Suppressor macrophage treated with lipopolysaccharide for 1 hour (primary cell): ENCODE measurements at places on chromosomes 7 and 10.

GRCh38 chr10:32459051-32459698, 13.2 kb downstream of the CCDC7 start:
- no peak for DNase-seq

DNA sequence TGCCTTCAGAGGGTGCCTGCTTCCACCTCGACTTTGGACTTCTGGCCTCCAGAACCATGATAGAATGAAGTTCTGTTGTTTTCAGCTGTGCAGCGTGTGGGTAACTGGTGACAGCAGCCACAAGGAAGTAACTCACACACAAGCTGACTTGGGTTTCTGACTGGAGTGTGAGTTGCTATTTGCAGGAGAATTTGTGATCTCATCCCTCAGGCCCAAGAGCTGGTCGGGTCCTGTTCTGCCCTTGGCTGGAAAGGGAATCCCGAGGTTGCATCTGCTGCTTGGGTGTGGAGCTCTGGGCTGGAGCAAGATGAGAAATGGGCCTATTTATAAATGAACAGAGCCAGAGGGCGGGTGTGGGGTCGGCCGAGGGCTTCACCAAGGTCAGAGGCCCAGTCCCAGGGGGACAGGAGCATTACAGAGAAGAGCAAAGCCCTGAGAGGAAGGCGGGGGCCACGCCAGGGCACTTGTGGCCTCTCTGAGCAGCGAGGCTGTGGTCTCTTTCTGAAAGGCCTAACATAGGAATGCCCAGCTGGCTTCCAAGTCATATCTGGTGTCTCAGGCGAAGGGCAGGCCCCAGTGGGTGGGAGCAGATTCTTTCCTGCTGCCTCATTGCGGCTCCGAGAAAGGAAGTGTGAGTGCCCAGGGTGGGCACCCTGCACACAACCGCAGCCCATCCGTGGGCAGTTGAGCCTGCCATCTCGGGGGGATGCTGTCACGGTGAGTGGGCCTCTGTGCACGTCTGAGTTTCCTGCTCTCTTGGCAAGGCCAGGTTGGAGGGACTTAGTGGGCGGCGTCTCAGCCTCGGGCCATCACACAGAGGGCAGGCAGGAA, 26.5 kb upstream of the C10orf71 start:
- peak; percentile 93 for DNase-seq

DNA sequence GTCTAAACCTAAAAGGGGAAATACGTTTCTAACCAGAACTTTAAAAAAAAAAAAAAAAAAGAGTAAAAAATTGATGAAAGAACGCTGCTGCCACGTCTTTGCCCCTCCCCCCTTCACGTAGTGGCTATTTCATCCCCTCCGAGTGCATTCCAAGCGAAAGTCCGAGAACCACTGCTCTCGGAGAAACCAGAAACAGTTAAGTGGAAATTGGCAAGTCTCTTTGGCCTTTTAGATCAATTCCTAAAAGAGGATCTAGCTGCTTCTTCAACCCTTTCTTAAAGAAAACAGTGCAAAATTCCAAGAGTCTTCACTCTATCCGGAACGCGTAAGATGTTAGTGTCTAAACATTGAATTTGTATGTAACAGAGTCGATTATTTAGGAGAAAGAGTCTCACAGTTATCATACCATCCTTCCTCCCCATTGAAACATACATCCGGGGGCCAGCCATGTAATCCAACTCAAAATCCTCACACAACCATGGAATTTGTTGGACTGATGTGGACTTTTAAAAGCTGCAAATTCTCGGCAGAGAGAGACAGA, 1.1 kb downstream of the P4HA1 start:
- DNase-seq: peak; percentile 75

DNA sequence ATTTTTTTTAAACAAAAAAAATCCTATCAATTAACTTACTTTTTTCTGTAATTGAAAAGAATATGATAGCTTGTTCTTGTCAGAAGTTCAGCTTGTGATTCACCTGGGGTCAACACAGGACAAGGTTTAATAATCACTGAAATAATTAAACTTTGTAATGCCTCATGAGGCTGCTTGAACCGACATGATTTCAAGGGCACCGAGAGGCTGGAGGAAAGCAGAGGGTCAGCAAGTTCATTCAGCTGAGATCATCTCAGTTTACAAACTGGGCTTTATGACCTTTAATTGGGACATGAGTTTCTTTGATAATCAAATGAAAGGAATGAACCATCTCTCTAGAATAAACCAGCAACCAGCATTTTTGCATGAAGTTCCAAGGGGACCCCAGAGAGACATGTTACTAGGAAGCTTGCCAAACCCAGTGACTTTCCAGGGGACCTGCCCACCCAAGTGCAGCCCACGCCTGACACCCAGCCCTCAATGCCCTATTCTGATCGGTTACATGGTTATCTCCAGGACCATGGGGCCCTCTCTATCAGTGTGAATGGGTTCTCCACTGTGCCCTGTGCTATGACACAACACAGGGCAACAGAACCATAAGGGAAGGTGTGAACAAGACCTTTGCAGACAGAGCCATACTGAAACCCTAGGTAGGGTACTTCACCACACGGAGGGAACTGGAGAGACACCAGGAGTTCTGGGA, 7.8 kb upstream of the CYP3A4 start:
- DNase-seq: no peak

DNA sequence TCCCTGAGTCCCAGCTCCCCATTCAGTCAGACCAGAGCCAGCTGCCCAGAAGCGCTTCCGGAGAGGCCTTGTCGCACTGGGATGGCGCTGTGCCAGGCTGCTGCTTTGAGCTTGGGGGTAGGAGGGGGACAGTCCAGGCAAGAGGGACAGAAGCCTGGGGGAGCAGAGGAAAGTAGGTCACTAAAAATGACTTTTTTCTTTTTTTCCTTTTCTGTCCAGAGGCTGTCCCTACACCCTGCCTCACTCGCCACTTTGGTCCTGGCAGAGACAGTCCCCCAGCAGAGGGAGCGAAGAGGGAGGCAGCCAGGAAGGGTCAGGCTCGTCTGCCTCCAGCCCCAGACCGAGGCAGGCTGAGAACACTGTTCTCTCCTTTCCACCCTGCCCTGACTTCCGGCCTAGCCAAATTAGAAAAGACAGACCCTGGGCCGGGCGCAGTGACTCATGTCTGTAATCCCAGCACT, 15.8 kb upstream of the TRIM8 start:
- DNase-seq: no peak

- peak; percentile 69 for DNase-seq
These were observed 21.6 kb downstream of the FZD1 start for GRCh38 chr7:91285696-91286355.
